ENCODE measurements at places on chromosomes 6 and 20.

- DNase-seq, result no peak
These were observed 61.5 kb upstream of the FNDC1 start for GRCh38 chr6:159107451-159108260.

DNA sequence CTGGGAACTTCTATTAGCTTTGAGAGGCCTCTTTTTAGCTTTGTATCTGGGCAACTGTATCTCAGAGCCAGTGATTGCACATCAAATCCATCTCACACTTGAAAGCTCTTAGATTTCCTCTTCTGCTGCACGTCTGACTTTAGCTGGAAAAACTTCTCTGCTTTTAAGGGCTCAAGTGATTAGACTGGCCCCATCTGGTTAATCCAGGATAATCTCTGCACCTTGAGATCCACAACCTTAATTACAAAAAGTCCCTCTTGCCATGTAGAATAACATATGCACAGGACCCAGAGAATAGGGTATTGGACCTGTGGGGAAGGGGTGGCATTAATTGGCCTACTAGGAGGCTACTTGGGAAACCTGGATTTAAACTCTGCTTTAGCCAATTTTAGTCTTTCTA, 24.2 kb downstream of the KLHL31 start:
- no peak for DNase-seq

GRCh38 chr6:136158387-136158821, 91.7 kb downstream of the MTFR2 start:
- no peak for DNase-seq

- no peak for DNase-seq
These were observed 94.4 kb upstream of the BEND6 start for GRCh38 chr6:56860475-56860874.

- DNase-seq, result peak; percentile 49
These were observed 64.1 kb upstream of the DDR1 start for GRCh38 chr6:30820193-30820592.

DNA sequence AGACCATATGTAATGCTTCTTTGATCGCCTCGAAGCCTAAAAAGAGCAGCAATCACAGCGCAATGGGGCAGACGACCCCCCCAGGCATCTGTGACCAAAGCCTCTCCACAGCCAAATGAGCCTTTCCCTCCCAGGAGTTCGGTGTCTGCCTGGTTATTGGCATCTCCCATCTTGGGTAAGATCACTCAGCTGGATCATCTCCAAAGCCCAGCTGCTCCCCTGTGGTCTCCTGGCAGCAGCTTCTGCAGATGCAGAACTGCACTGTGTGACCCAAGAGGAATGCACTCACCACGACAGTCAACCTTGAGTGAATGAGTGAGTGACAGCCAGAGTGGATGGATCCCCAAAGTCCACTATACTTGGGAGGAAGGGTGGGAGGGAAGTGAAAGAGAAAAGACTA, 44.8 kb upstream of the IYD start:
- no peak for DNase-seq

DNA sequence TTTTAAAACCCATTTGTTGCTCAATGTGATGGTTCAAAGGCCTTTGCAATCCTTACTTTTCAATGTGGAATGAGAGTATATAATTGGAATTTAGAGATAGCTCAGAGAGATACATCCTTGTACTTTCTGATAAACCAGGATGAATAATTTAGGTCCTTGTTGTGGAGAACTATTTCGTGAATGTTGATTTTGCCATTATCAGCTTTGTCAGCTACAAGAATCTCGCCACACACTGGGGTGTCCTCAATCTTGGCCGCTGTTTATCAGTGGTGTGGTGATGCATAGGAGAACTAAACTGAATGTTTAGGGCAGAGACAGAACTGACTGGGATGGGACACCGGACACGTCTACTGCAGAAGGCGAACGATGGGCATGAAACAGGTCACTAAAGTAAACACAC, 111.2 kb upstream of the SLC35B3 start:
- no peak for DNase-seq

DNA sequence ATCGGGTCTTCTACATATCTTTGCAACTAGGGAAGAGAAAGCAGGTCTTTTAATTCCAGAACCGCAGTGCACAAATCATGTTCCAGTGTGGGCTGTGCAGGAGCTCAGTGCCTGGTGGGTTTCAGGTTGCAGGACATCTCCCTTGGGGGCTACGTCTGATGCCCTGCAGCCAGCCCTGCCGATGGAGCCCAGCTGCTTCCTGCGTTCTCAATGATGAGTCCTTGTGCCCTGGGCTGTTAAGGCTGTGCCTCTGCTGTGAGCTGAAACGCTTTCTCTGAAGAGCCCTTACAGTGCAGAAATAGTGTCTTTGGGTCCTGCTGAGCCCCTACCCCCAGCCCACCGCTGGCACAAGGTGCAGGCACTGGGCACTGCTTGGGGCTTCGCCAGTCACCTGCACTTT, 192.9 kb downstream of the SYNDIG1 start:
- DNase-seq, result no peak

DNA sequence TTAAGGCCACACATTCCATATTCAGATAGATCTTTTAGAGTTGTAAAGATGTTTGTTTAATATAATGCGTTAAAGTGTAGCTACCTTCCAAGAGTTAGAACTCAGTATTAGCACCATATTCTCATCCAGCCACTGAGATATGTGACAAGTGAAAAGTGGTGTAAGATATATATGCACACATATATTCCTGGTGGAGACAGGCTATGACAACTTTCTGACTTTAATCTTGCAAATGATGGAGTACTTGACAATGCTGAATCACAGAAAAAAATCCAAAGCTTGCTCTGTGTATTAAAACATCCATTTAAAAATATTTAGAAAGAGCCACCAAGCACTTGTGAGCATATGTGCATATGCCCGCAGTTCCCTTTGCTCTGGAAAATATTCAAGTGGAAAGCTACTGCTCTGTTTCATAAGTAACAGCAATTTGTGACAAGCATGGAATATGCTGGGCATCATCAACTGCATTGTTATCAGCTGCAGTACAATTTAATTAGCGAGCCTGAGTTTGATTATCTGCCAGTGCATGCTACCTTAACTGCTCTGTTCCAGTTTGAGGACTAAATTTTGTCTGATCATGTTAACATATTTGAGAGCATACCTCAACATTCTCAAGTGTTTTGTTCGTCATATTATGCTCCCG, 64.8 kb downstream of the VIP start:
- no peak for DNase-seq

- no peak for DNase-seq
These were observed 115.4 kb downstream of the DTNBP1 start for GRCh38 chr6:15547400-15547799.

GRCh38 chr20:54044156-54044555, 26.2 kb downstream of the BCAS1 start:
- peak; percentile 99 for DNase-seq

DNA sequence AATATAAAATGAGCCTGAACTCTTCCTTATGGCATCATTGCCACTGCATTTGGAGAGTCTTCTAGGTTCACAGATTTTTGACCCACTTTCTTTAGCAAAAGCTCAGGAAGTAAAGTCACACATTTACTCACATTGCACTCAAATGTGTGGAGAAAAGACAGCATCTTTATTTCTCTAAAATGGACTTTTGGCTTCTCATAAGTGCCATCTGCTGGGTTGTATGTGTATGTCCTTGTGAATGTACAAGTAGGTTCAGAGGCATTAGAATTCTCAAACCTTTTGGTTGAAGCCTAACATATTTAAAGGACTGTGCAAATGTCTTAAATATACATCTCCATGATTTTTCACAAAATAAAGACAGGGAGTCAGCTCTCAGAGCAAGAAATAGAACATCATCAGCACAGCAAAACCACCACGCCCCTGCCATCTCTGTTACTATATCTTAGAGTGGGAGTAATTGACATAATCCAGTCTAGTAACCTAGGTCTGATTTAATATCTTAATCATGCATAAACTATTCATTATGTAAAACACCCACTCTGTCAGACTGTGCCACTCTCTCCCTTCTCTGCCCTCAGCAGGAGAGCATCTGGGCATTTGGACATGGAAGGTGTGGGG, 42.2 kb upstream of the SPTLC3 start:
- DNase-seq, result no peak
